SJSA1 (cell line): ENCODE measurements at places on chromosomes 1 and 21. TPM values are rescaled to one million over a fixed set of nuclear protein-coding genes. Genes with fewer than 3 reads are reported as not detected.

DNA sequence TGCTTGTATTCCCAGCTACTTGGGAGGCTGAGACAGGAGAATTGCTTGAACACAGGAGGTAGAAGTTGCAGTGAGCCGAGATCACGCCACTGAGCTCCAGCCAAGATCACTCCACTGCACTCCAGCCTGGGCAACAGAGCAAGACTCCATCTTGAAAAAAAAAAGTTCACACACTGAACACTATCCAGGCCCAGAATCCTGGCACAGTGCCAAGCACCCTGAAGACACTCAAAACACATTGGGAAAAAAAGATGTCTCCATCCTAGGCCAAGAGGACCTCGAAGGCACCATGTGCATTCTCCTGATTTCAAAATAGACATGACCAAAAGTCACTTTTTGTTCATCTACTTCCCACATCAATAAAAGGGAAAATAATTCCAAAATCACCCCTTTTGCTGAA, 38.7 kb downstream of the SLC9A1 start:
- no peak for DNase-seq

DNA sequence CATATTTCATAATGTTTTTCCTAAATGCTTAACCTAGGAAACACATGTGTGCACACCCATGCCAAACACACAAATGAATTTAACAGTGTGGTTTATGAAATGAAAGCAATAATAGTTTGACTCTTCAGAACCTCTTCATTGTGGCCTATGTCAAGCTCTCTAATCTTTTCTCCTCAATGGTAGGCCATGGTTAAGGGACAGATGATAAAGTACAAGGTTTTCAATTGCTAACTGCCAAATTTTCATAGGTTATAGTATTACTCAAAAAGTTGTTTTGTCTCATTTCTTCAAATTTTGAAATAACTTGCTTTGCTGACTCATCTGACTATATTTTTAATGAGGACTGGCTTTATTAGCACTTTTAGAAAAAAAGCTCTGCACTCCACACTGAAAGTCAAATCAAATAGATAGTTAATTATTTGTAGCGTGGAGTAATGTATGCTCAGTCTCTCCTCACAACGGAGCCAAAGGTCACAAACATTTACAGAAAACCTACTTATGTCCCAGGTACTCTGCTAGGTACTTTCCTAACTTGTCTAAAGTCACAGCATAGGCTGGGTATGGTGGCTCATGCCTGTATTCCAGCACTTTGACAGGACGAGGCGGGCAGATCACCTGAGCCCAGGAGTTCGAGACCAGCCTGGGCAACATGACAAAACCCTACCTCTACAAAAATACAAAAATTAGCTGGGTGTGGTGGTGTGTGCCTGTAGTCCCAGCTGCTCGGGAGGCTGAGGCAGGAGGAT, 3.0 kb upstream of the ADCY10 start:
- DNase-seq: no peak

DNA sequence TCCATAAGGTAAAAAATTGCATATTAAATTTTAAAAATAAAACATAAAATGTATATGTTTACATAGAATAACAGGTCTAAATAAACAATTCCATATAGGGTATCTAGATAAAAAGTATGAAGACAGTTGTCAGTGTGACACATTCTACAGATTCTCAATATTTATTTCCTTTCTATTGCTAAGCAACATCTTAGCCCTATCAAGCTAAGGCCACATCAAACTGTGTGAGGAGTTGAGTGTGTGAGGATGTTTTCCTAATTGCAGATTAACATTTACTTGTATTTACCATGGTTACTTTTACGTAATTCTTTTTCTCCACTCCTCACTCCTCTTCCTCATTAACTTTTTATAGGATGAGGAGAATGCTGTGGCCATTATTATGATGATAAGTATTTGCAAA, 41.9 kb upstream of the MCOLN3 start:
- DNase-seq: no peak

- DNase-seq: no peak
These were observed 72.2 kb upstream of the LYST start for GRCh38 chr1:235938709-235939479.

- DNase-seq: no peak
These were observed 21.5 kb upstream of the SPATC1L start for GRCh38 chr21:46205766-46206162.

DNA sequence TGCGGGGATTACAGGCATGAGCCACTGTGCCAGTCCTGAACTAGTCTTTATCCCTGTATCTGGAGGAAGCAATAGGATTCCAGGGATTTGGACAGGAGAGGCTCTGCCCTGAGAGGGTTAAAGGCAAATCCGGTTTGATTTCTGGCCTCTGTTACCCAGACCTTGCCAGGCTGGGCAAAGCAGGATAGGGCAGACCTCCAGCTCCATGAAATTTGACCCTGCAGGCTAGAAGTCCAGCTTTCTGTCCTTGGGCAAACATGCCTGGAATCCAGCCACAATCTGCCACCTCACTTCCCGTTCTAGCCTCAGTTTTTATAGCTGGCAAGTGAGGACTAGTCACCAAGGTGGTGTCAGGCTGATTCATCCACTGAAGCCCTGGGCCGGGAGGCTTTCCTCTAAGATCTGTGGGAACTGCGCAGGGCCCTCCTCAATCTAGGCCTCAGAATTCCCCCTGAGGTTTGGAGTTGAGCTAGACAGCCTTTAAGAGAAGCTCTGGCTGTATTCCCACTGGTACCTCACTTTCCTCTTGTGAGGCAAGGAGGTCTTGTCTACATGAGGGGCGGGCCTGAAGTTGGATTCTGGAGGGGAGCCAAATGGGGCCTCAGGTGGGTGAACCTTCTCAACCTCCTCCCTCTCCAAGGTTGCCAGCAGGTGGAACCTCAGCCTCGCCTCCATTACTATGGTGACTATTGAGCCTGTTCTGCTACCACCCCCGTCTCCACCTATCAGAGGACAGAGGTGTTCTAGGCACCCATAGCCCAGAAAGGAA, 7.0 kb upstream of the P3R3URF start:
- peak; percentile 76 for DNase-seq

DNA sequence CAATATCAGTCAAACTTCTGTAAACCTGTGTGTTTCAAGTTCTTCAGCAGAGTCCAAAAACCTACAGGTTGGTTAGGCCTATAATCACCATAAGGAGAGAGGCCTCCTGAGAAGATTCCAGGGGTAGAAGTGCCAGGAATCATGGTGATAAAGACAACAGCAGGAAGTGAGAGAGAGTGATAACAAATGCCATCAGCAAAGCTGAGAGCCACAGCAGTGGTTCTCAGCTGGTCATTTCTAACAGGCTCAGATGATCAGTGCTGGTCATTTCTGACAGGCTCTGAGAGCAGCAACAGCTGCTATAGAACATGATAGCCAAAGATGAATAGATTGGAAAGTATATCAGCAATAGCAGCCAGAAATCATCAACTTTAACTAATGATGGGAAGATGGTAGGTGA, 101.3 kb downstream of the TYW3 start:
- DNase-seq: no peak

DNA sequence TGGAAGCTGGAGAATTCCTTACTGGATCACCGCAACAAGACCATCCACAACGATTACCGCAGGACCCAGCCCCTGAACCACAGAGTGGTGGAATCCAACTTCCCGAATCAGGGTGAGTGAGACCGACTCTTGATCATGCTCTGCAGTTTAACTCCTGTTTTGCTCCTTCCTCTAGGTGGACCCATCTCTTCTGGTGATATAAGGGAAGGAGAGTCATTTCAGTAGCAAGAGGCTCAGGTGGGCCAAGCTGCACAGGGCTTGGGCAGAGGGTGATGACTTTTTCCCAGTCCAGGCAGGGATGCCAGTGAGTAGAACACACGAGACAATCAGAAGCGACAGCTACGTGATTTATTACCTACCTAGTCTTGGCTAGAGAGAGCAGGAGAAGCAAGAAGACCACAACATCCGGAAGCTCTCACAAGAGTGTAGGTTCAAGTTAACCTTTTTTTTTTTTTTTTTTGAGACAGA, 25.2 kb downstream of the CA6 start:
- no peak for DNase-seq

DNA sequence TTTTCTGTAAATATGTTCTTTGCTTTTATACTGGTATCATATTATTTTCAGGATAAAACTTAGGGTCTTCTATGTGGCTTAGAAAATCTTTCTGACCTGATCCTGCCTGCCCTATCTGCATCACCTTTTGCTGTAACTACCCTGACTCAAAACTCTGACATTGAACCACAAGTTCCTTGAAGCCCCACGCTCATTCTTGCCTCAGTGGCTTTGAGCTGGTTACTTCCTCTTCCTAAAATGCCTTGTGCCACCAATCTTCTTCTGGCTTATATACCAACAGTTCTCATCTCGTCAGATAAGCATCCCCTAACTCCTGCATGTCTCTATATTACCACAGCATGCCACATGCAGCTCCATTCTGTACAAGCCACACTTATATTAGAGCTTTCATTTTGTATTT, 84.5 kb upstream of the LRRC7 start:
- DNase-seq: no peak

- no peak for DNase-seq
These were observed 717 bp downstream of the CRYZL1 start for GRCh38 chr21:33640697-33641351.

DNA sequence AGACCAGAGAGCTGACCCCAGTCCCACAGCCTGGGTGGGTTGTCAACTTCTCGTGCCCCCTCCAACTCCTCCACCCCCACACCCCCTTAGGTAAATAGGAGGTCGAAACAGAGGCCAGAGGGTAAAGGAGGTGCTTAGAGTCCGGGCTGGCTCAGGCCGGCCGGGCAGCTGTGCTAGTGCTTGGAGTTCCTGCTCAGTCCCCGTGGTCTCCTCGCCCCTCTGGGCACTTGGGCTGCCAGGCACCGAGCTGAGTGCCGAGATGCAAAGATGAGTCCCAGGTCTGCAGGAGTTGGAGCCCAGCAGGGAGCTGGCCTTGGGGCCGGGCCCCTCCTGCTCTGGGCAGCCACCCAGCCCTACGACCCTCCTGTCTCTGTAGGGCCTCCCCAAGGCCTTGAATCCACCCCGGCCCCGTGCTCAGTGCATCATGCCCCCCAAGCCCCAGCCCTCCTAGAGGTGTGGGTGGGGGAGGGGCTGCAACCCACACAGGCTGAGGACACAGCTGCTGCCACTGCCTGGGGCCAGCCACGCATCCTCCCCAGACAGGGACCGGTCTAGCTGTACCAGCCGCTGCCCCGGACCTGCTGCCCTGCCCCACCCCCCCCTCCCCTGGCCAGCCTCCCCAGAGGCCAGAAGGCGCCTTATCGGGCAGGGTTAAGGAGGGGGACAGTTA, 1.9 kb downstream of the SMIM1 start:
- DNase-seq: no peak

- no peak for DNase-seq
These were observed 70.2 kb downstream of the TOR3A start for GRCh38 chr1:179151908-179152682.

GRCh38 chr1:117673405-117673804, 67.6 kb downstream of the TENT5C start:
- no peak for DNase-seq

DNA sequence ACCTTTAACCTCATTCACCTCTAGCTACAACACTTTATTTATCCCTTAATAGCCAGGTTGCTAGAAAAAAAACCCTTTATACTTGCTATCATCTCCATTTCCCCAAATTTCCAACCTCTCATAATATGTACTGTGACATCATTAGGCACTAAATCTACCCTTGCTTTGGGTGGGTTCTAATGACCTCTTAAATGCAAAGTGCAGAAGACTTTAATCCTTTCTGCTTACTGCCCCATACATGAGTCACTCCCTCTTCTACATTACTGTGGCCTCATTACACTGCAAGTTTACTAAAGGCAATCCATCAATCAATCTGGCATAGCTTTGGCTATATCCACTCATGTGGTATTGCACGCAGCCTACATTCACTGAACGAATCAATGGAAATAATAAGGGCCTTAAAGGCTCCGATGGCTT, 353.3 kb downstream of the SMYD3 start:
- DNase-seq: no peak

GRCh38 chr1:85599076-85599491, 18.5 kb downstream of the CCN1 start:
- DNase-seq: no peak

- DNase-seq: peak; percentile 80
These were observed 5.3 kb upstream of the TUFT1 start for GRCh38 chr1:151534662-151535278.

- DNase-seq: peak; percentile 91
These were observed 22.1 kb upstream of the TDRD10 start for GRCh38 chr1:154479764-154480421.

DNA sequence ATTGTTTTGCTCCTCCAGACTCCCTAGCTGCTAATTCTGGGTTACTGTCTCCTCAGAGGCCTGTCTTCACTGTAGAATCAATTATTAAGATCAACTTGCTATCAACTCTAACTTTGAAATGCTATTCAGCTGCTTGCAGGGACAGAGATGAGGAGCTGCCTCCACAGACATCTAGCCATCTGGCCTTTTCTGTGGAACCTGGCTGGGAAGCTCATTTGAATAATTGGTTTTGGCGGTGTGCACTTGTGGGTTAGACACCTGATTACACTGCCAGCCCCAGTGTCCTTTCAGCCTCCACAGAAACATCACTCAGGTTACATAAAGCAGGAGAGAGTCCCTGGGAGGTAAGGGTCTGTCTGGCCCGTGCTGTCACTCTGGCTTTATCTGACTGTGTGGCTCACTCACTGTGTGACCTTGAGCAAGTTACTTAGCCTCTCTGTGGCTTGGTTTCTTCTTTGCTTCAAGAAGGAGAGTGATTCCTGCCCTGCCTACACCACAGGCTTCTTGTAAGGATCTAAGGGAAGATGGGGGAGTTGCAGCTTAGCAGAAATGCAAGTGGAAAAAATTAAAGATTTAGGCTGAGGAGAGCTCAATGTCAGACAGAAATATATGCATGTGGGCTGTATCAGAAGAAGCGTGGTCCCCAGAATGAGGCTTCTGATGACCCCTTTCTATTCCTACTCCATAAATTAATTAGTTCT, 131.6 kb downstream of the BEND5 start:
- no peak for DNase-seq

DNA sequence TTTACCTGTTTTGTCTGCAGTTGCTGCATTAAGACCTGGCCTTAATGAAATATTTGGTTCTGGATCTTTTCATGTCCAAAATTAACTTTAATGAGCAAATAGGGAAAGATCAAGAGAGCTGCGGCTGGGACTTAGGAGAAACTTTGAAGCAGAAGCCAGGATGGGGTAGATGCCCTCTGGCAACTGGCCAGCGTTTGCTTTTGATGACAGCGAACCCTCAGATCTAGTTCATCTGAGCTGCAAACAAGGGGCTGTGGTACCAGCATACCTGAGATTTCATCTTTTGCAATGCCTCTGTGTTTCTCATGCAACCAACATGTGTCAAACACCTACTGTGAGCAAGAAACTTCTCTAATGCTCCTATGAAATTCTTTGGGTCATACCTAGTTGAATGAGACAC, 13.0 kb upstream of the TEDDM1 start:
- DNase-seq: no peak

Gene SLAMF9
- total RNA-seq: not detected in 2 replicates

Gene AIM2
- not detected in 2 replicates for total RNA-seq

Gene WDTC1
- 5.6 and 11.9 TPM in 2 replicates for total RNA-seq

Gene LRRC7
- 0.29 and 0.31 TPM in 2 replicates for total RNA-seq

Gene SMCP
- not detected in 2 replicates for total RNA-seq

Gene INSRR
- total RNA-seq: not detected in 2 replicates

Gene HAPLN2
- not detected in 2 replicates for total RNA-seq

Gene ATP1A2
- 1.2 TPM in 1 of 2 replicates, not detected in the other for total RNA-seq

Gene YBX1
- 838 and 1,346 TPM in 2 replicates for total RNA-seq

Gene L1TD1
- total RNA-seq: not detected in 2 replicates

Gene STUM
- 0.03 TPM in 1 of 2 replicates, not detected in the other for total RNA-seq

Gene OXCT2
- 0.13 and 0.44 TPM in 2 replicates for total RNA-seq

Gene PDC
- not detected in 2 replicates for total RNA-seq

Gene IL12RB2
- not detected in 2 replicates for total RNA-seq

Gene NEGR1
- total RNA-seq: 0.38 and 1.9 TPM in 2 replicates

Gene F5
- total RNA-seq: not detected in 2 replicates

Gene TTC22
- total RNA-seq: not detected in 2 replicates

Gene AMIGO1
- 0.41 and 0.55 TPM in 2 replicates for total RNA-seq

Gene TENT5C
- 0.53 and 0.92 TPM in 2 replicates for total RNA-seq

Gene IL20
- total RNA-seq: 0.25 and 0.53 TPM in 2 replicates

Gene KCNA3
- not detected in 2 replicates for total RNA-seq
